ENCODE measurements at places on chromosomes 2 and 18. TPM values are rescaled to one million over a fixed set of nuclear protein-coding genes. Genes with fewer than 3 reads are reported as not detected.

SCYGR4 gene
- total RNA-seq = not detected

DNA sequence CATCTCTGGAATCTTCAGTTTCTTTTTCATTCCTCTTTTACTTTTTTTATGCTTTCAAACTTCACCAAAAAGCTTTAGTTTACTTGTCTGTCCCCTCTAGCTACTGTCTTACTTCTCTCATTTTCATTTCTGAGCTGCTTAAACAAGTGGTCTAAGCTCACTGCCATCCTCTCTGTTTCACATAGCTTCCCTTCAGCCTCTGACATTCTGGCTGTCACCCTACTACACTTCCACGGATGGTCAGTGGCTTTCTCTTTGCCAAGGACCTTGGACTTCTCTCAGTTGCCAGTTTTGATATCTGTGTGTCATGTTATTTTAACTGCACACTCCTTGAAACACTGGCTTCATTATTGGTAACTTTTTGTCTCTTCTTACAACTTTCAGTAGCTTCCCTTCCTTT is 176.1 kb downstream of the IKZF2 start:
- DNase-seq = no peak

- no peak for DNase-seq
These were observed 17.5 kb downstream of the STAT1 start for GRCh38 chr2:190996338-190996946.

DNA sequence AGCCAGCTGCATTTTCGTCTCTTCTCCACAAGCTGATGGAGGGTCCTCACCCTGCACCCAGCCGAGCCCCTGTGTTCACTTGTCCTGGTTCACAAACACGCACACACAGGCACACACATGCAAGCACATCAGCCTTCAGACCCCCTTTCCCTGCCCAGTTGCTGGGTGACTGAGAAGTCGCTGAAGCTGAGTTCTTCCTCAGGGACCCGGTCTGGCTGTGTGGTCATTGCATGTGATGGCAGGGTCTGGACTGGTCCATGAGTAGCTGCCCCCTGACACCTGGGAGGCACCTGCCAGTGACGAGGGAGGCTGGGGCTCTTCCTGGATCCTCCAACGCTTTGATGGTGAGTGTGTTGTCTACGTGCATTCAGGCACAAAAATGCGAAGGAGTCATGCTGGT is 546.1 kb upstream of the SALL3 start:
- peak; percentile 25 for DNase-seq

GRCh38 chr2:12504443-12504842 is 212.3 kb upstream of the TRIB2 start:
- no peak for DNase-seq

- DNase-seq = no peak
These were observed 974.8 kb upstream of the POU3F3 start for GRCh38 chr2:103879101-103879500.
